Myometrial cell (primary cell): ENCODE measurements at places on chromosomes 4 and X. TPM values are rescaled to one million over a fixed set of nuclear protein-coding genes. Genes with fewer than 3 reads are reported as not detected.

The EGF gene
- under 0.01 and 1.9 TPM in 2 replicates for total RNA-seq

The ERAS gene
- total RNA-seq = not detected in 2 replicates

The DCLK2 gene
- total RNA-seq = 1.2 and 3.5 TPM in 2 replicates

The MAGEA8 gene
- not detected in 2 replicates for total RNA-seq

The COPS4 gene
- total RNA-seq = 114 and 122 TPM in 2 replicates

The PABPC1L2A gene
- not detected in 2 replicates for total RNA-seq

The SPACA5 gene
- total RNA-seq = not detected in 2 replicates

The HERC6 gene
- 5.2 and 6.2 TPM in 2 replicates for total RNA-seq

The HTATSF1 gene
- total RNA-seq = 39.5 and 44.1 TPM in 2 replicates

The PLAC8 gene
- 2.5 and 2.6 TPM in 2 replicates for total RNA-seq

The EREG gene
- 0.58 and 0.89 TPM in 2 replicates for total RNA-seq

The PRIMPOL gene
- 13.5 and 17.7 TPM in 2 replicates for total RNA-seq

The PCDH10 gene
- 0.58 and 0.89 TPM in 2 replicates for total RNA-seq

The WNK3 gene
- total RNA-seq = 0.18 TPM in 1 of 2 replicates, not detected in the other

The CNKSR2 gene
- not detected in 2 replicates for total RNA-seq

The BTK gene
- total RNA-seq = under 0.01 TPM in 1 of 2 replicates, not detected in the other

The NOX1 gene
- not detected in 2 replicates for total RNA-seq

The TCEAL3 gene
- 36.0 and 42.7 TPM in 2 replicates for total RNA-seq

The FRMD7 gene
- total RNA-seq = not detected in 2 replicates

The IL2 gene
- total RNA-seq = not detected in 2 replicates

The MAGIX gene
- total RNA-seq = 1.4 and 6.3 TPM in 2 replicates

The DCAF12L2 gene
- not detected in 2 replicates for total RNA-seq

The PDZD11 gene
- 92.9 and 96.3 TPM in 2 replicates for total RNA-seq

The HTR2C gene
- not detected in 2 replicates for total RNA-seq

The IBSP gene
- not detected in 2 replicates for total RNA-seq

The DCAF12L1 gene
- total RNA-seq = not detected in 2 replicates

The KIAA1210 gene
- total RNA-seq = not detected in 2 replicates

The PTTG2 gene
- total RNA-seq = not detected in 2 replicates

The ZNF711 gene
- 0.18 and 0.29 TPM in 2 replicates for total RNA-seq

The CCDC160 gene
- not detected in 2 replicates for total RNA-seq

The TLR1 gene
- 1.2 and 1.9 TPM in 2 replicates for total RNA-seq

The FAM9C gene
- total RNA-seq = 0.86 TPM in 1 of 2 replicates, not detected in the other

The ZNF330 gene
- 25.3 and 28.3 TPM in 2 replicates for total RNA-seq

The VEGFD gene
- not detected in 2 replicates for total RNA-seq

The RTL5 gene
- total RNA-seq = 0.58 and 1.2 TPM in 2 replicates

The ARSJ gene
- 21.6 and 24.5 TPM in 2 replicates for total RNA-seq

The GASK1B gene
- 24.8 and 26.9 TPM in 2 replicates for total RNA-seq
